Sigmoid colon (tissue), 7 donors: ENCODE measurements at places on chromosomes 3 and 15. TPM values are rescaled to one million over a fixed set of nuclear protein-coding genes. Genes with fewer than 3 reads are reported as not detected.

Gene PRTG
- not detected for polyA plus RNA-seq

Gene C3orf22
- polyA plus RNA-seq = not detected

Gene CXCR6
- polyA plus RNA-seq = not detected

Gene COLQ
- polyA plus RNA-seq = not detected

Gene IGSF11
- polyA plus RNA-seq = not detected

Gene CD96
- polyA plus RNA-seq = 1.8 TPM

Gene CNTN3
- 0.69 TPM for polyA plus RNA-seq

Gene ROPN1
- polyA plus RNA-seq = 0.44 TPM

Gene ACOX2
- 6.9 TPM for polyA plus RNA-seq

Gene MFGE8
- 15.3 TPM for polyA plus RNA-seq

Gene IREB2
- polyA plus RNA-seq = 12.6 TPM

Gene KNG1
- 1.2 TPM for polyA plus RNA-seq

Gene PCLAF
- 40.2 TPM for polyA plus RNA-seq

Gene GAP43
- polyA plus RNA-seq = 8.2 TPM

Gene SPESP1
- polyA plus RNA-seq = not detected

Gene TP63
- not detected for polyA plus RNA-seq

Gene FANCD2OS
- not detected for polyA plus RNA-seq

Gene SLC6A20
- polyA plus RNA-seq = not detected

Gene CAMK1
- polyA plus RNA-seq = 21.6 TPM

Gene FBXL2
- polyA plus RNA-seq = 1.2 TPM
